ENCODE measurements at places on chromosomes 6 and 20. TPM values are rescaled to one million over a fixed set of nuclear protein-coding genes. Genes with fewer than 3 reads are reported as not detected.
A peak's percentile ranks its signal among the peaks of the same experiment; 100 is the strongest.

DNA sequence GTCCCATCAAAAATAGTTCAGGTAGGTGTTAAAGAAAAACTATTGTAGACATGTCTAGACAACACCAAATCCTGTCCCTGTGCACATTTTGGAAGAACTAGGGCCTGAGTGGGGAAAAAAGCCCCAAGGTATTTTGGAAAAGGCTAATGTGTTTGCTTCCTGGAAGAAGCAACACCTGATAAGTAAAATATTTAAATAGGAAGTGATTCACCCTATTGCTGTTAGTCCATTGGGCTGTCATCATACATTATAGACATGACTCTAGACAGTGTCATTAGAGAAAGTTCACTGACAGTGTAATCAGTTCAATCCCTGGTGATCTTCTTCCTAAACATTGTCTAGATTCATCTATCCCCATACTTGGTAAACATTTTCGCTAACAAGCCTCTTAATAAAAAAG lies 465.3 kb downstream of the CBLN4 start:
- no peak for DNase-seq

DNA sequence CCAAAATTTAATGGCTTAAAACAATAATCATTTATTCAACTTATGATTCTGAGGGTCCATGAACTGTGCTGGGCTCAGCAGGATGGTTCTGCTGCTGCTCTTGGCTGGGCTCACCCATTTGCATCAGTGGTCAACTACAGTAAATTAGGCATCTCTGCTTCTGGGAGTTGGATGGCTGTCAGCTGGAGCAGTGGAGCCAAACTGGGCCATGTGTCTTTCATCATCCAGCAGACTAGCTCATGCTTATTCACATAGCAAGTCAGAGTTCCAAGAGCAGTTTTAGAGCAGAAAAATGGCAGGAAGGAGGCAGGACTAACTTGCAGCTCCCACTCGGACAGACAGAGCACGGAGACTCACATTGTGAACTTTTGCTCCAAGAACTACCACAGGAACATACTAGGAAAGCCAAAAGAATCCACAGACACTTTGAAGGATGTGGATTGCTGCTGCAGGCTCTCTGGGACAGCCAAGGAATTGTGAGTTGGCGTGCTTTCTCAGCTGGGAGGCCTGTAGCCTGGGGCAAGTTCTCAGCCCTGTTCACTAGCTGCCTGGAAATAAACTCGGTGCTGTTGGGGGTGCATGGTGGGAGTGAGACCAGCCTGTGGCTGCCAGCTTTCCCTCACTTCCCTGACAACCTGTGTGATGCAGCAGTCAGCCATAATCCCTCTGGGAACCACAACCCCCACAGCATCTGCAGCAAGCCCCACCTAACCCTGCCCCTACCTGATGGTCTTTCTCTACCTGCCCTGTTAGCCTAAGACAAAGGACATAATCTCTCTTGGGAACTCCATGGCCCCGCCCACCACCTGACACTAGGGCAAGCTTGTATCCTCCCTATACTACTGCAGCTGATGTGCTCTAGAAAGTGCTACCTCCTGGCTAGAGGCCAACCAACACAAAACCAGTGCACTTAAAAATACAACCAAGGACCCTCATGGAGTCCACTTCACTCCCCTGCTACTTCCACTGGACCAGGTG lies 129.0 kb downstream of the JPH2 start:
- DNase-seq, result peak; percentile 33

DNA sequence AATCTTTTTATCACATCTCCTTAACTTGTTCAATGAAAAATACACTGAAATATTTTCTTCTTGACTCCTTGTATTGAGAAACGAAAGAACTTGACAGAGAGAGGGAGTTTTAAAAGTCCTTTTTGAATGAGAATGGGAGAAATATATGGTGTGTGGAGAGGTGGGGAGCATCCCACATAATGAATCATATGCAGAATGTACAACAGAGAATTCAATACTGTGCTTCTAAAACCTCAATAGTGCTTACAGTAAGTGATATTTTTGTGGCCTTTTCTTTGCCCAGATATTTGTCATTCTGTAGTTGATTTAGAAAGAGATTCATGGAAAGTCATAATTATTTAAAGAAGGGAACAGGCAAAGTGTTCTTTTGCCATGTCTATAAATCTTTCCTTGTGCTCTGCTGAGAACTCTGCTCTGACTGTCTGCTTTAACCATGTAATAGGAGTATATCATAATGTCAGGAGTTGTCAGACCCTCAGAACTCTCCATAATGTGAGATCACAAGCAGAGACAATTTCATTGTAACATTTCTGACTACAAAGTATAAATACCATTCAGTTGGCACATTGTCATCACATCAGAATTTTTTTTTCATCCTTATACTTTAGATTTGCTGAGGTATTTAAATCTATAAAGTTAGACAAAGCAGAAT lies 32.8 kb upstream of the HS3ST5 start:
- no peak for DNase-seq

GRCh38 chr6:38100380-38100779 lies 280.9 kb downstream of the ZFAND3 start:
- no peak for DNase-seq

DNA sequence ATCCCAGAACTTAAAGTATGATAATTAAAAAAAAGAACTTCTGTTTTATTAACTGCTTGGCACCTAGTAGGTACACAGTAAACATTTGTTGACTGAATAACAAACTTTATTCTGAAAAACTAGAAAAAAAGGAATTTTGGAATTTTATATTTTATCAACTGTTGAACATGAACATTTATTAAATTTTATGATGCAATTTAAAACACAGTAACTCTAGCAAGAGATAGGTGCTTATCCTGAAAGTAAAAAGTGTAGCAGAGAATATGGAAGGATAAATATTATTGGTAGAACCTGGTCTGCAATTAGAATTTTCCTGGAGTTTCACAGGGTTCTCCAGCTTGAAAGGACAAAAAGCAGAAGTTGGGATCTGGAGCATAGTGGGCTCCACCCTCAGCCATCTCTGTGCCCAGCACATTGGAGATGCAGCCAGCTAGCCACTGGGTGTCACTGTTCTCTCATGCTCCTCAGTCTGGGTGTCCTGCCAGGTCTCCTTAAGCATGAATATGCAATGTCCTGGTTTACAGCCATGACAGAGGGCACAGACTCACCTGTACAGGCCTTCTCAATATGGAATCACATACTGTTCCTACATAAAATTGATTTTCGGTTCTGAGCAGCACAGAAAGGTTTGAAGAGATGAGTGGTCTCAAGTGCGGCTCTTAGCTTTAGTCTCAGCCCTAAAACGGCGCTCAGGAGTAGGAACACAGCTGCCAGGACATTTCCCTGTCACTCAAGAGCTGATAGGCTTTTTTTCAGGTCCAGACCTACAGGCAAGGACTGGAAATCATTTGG lies 31.7 kb upstream of the IL20RA start:
- peak; percentile 56 for DNase-seq

GRCh38 chr20:23232679-23233308 lies 117.8 kb upstream of the NXT1 start:
- DNase-seq, result peak; percentile 24

- DNase-seq, result no peak
Measured at GRCh38 chr6:89542866-89543265, 95.7 kb downstream of the LYRM2 start.

DNA sequence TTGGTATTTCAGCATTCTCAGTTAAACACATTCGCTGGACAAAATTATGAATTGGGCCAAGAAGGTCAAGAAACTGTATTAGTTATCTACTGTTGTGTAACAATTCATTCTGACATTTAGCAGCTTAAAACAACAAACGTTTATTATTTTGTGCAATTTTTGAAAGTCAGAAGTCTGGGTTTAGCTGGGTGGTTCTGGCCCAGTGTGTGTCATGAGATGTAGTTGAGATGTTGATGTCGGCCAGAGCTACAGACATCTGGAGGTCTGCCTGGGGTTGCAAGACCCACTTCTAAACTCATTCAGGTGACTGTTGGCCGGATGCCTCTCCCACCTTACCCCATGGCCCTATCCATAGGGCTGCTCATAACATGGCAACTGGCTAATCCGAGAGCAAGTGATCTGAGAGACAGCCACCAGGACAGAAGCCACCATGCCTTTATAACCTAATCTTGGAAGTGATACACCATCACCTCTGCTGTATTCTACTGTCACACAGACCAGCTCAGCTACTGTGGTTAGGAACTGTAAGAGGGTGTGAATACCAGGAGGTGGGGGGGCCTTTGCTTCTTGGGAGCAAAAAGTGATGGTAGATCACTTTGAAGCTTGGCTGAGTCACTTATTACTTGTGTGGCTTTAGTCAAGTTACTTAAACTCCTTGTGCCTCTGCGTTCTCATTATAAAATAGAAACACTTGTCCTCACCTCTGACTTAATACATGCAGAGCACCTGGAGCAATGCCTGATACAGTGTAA lies 217.0 kb upstream of the MYLIP start:
- no peak for DNase-seq

DNA sequence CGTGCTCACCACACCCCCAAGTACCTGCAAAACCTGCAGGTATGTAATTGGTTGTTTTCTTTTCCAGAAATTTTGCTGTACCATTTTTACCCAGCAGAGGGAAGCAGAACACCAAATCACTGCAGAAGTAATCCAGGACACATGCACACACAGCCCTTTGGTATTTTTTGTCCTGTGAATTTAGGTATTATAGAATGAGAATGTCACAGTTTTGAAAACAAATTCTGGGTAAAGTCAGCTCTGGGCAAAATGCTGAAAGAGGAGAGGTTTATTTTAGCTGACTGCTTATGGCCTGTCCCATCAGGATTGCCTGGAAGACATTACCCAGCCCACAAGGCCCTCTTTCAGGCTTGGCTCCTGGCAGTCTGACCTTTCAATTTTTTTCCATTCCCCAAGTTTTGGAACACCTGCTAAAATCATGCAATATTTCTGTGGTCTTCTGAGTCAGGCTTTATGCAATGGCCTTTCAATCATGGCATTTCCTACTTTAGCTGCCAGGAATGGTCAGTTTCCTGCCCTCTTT lies 3.5 kb upstream of the EFHC1 start:
- DNase-seq, result no peak

DNA sequence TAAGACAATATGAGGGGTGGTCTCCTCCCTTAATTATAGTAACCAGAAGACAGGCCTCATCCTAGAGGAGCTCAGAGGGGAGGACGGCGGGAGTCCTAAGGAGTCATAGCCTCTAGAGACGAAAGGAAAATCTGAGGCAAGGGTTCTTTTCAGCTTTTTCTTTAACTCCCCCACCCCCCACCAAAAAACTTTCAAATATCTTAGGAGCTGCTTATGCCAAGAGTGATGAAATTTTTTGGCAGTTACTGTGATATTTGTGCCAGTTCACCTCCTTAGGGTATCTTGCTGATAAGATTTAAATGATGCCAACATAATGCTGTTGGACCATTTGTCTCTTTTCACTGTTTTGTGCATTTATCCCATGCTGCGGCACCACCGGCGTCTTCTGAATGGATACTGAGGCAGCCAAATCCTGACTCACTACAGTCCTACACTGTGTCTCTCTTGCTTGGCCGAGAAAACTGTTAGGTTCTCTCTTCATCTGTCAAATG lies 44.5 kb upstream of the DSE start:
- no peak for DNase-seq

DNA sequence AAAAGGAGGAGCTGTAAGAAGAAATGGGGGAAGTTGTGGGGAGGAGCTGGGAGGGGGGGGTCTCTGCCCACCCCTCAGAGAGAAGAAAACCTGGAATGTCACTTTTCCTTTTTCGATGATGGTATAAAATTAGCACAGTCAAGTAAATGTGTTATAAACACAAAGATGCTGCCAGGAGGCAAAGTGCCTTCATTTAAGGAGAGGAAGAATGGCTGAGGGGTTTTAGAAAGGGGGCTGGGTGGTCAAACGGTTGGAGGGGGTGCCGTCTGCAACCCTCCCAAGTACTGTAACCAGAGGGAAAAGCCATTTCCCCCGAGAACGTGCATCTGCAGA lies 25.0 kb downstream of the PMEPA1 start:
- DNase-seq, result no peak

- DNase-seq, result no peak
Measured at GRCh38 chr6:99589290-99589672, 17.4 kb upstream of the PRDM13 start.

The CYP24A1 gene
- total RNA-seq, result not detected

The SIRPB1 gene
- total RNA-seq, result 0.54 TPM

The ZNF311 gene
- 4.2 TPM for total RNA-seq

The ALDH5A1 gene
- 2.4 TPM for total RNA-seq
